ENCODE measurements at places on chromosomes 13 and 19.

GRCh38 chr13:59337070-59337469 lies 826.7 kb downstream of the DIAPH3 start:
- DNase-seq, result no peak

GRCh38 chr19:3175781-3176714 lies 2.5 kb upstream of the S1PR4 start:
- DNase-seq, result no peak

GRCh38 chr19:7926727-7927604 lies 1.0 kb upstream of the CTXN1 start:
- DNase-seq, result no peak

DNA sequence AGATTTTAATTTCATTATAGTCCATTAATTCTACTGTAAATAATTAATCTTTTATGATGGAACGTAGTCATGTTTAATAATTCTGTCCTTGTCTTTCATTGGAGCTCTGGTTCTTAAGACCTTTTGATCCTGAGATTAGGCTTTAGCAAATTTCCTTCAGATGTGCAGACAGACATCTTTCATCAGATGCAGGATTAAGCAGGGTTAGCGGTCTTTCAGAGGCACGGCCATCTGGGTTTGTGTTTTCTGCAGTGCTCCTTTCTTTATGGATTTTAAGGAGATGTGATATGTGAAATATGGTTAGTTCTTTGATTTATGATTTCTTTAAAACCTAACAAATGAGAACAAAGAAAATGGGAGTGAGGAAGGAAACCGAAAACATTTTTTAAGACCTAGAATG lies 643.9 kb upstream of the SGCG start:
- no peak for DNase-seq

DNA sequence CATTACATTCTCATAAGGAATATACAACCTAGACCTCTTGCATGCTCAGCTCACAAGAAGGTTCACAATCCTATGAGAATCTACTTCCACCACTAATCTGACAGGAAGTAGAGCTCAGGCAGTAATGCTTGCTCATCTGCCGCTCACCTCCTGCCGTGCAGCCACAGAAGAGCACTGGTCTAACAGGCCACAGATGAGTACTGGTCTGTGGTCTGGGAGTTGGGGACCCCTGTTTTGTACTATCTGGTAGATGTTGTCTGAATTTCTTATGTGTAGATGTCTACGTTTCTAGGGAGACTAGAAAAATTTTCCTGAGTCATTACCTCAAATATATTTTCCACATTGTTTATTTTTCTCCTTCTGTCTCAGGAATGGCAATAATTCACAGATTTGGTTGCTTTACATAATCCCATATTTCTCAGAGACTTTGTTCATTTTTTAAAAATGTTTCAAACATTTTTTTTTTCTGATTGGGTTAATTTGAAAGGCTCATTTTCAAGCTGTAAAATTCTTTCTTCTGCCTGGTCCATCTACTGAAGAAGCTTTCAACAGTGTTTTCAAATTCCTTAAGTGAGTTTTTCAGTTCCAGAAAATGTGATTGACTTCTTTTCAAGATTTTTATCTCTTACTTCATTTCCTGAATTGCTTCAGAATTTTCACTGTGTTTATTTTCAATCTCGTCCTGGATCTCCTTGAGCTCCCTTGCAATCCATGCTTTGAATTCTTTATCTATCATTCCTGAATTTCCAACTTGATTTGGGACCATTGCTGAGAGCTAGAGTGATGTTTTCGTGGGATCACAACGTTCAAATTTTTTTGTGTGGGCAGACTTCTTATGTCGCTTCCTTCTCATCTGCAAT lies 1322.2 kb downstream of the PCDH9 start:
- DNase-seq, result no peak

DNA sequence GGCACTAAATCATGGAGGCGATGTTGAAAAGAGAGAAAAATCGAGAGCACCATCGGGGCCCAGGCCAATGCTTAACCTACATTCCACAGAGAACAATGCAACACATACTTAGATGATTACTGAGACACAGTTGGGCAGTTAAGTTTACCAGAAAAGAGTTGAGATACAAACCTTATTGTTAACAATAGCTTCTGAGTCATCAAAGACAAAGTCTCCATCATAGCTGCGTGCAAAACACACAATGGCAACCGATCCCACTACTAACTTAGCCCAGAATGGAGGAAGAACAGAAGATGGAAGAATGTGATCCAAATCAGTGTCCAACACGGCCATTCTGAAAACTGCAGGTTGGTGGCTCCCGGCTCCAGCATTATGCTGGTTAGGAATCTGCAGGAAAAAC lies 6.2 kb downstream of the TMTC4 start:
- no peak for DNase-seq

DNA sequence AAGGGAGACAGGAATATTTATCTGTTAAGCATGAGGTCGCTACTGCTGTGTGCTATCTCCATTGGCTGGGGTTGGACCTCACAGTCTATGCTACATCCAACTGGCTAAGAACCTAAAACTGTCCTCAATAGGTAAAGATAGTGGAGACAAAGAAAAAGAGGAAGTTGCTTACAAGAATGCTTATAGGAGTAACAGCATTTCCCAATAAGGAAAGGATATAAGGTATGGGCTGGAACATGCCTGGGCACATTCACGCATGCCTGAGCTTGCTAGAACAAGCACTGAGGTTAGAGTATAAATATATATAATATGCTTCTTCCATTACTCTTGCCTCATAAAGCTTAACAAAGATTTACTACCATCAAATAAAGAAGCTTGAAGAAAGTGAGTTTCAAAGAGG lies 47.9 kb upstream of the CEACAM21 start:
- no peak for DNase-seq

GRCh38 chr13:113860665-113861432 lies 3.0 kb downstream of the GAS6 start:
- peak; percentile 49 for DNase-seq

GRCh38 chr13:25037057-25037813 lies 58.7 kb upstream of the PABPC3 start:
- DNase-seq, result peak; percentile 71

GRCh38 chr13:77565635-77566034 lies 30.1 kb downstream of the SCEL start:
- DNase-seq, result peak; percentile 32

GRCh38 chr19:29526730-29527499 lies 1.1 kb downstream of the VSTM2B start:
- peak; percentile 37 for DNase-seq

DNA sequence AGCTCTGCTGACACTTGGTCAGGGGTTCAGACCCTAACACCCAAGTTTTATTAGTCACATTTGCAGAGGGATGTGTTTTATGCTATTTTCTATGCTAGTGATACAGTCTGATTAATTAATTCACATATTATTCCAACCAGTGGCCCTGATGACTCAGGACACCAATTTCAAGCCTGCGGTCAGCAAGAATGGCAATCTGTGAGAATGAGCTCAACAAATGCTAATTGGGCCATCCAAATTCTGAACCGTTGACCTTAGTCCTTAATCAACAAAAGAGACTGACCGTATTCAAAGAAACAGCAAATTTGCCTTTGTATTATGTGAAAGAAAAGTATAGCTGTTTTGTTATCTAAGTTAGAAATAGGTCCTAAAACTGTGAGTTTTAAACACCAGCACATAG lies 9.6 kb upstream of the KL start:
- DNase-seq, result no peak

GRCh38 chr13:77853703-77854102 lies 64.9 kb downstream of the EDNRB start:
- no peak for DNase-seq

DNA sequence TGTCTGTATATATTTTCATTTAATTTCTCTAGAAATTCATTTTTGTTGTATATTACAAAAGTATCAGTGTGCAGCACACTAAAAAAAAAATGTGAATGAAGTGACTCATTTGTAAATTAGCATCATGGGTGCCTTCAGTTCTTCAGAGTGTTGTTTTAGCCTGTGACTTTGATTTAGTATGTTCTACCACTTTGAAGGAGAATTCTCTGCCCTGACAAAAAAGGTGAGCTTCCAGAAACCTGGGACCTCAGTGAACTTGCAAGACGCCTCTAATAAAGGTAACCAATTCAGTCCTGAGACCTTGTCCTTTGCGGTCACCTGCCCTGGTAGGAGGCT lies 2.4 kb downstream of the METTL21C start:
- DNase-seq, result no peak

GRCh38 chr13:46598140-46598819 lies 45.3 kb downstream of the LRCH1 start:
- DNase-seq, result no peak

DNA sequence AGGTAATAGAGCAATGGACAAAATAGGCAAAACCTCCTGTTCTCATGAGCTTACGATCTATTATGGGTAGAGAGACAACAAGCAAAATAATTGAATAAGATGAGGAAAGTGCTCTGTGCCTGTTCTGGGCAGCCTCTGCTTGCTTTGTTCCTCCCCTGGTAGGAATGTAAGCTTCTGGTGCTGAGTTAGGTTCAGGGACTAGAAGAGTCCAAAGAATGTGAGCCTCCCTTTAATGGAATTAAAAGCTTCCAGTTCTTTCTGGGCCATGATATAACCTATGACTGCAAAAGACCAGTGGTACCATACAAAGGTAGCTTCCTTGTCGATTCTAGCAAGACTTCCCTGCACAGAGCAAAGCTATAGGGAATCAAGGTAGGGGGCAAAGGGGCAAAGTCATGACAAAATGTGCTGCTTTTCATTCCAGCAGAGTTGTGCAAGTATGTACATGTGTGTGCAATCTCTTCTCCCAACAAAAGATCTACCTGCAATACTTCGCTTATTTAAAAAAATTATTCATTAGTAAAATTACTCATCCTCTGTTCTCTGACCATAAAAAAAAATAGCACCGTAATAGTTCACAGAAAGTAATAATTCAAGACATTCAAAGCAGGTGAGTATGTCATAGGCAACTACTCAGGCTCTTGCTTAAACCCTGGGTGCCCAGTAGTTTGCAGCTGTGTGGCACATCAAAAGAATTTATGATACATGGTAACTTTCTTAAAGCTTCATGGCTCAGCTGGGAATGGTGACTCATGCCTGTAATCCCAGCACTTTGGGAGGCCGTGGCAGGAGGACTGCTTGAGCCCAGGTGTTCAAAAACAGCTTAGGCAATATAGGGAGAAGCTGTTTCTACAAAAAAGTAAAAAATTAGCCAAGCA lies 21.4 kb downstream of the ACOD1 start:
- DNase-seq, result peak; percentile 15

DNA sequence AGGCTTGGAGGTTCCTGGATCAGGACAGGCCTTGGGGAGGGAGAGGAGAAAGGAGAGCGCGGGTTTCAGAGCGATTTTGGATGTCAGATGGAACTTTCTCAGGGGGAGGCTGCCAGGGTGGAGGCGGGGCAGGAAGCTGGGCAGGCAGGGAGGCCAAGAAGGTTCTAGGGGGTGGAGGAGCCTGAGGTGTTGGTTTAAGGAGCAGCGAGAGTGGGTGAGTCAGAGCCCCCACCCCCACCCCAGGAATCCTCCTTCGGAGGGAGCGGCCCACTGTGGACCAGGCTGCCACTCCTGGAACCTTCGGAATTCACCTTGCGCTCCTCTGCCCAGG lies 15.9 kb upstream of the NOP53 start:
- DNase-seq, result peak; percentile 83

GRCh38 chr19:5682107-5682482 lies 1.3 kb downstream of the HSD11B1L start:
- no peak for DNase-seq

GRCh38 chr13:63351081-63351480 lies 1935.4 kb upstream of the PCDH20 start:
- no peak for DNase-seq

GRCh38 chr13:100525453-100526317 lies 62.9 kb downstream of the GGACT start:
- DNase-seq, result no peak

- peak; percentile 6 for DNase-seq
These were observed 4.3 kb upstream of the USF2 start for GRCh38 chr19:35264268-35265125.

GRCh38 chr13:99282264-99283231 lies 24.4 kb upstream of the GPR18 start:
- DNase-seq, result peak; percentile 36

GRCh38 chr19:36257520-36257876 lies 42.6 kb downstream of the ZNF146 start:
- peak; percentile 28 for DNase-seq

DNA sequence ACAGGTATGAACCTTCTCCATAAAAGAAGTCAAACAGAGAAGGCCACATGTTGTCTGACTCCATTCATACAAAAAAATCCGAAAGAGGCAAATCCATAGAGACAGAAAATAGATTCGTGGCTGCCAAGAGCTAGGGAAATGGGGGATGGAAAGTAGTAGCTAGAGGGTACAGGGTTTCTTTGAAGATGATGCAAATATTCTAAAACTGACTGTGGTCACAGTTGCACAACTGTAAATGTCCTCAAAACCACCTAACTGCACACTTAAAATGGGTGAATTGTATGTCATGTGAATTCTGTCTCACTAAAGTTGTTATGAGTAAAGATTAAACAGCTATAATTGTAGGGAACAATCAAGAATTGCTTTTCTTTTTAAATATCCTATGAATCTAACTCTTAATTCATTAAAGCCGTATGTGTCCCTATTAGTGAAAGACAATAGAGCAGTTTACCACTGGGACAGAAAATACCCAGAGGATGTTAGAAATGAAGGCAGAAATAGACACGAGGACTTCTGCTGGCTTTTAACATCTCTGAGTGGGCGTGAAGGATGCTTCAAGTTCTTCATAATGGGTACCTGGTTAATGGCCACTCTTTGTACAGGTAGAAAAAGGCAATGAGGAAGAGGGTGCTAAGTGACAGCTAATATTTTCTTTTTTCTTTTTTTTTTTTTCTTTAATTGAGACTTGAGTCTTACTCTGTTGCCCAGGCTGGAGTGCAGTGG lies 21.2 kb downstream of the INSR start:
- peak; percentile 57 for DNase-seq

GRCh38 chr19:11721681-11722080 lies 17.1 kb downstream of the ZNF823 start:
- DNase-seq, result no peak

DNA sequence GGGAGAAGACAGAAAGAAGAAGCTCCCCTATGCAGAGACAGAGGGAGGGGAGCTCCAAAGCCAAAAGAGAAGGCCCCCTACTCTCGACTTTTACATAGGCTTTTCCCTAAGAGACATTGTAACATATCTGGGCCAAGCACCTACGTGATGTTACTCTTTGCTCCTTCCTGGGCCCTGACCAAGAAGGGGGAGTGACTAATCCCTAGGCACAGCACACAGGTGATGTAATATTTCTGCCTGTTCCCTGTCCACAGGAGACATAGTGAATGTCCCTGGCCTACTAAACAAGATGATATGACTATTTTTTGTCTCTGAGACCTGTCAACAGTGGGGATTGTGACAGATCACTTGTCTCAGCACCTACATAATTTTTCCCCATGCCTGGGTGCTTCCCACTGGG lies 15.9 kb upstream of the ZNF254 start:
- no peak for DNase-seq

DNA sequence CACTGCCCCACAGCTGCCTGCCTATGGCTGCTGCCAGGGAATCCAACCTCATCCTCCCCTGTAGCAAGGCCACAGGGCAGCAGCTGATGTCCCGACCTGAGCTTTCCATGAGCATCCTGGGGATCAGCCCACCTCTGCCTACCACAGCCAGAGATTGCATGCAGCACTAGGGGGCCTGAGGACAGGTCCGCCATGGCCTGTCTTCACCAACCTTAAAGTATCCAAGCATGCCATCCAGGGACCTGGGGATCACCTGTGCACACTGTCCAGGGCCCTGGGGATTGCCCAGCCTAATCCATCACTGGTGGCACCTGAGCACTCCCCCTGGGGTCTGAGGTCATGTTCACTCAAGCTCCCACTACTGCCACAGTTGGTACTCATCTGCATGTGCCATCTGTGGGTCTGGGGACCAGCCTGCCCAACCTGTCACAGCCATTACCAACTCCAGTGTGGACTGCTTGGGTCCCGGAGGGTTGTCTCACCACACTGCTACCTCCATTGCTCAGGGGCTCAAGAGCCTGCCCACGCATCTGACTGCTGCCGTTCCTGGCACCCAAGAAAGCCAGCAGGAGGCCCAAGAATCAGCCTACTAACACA lies 53.0 kb downstream of the KCTD15 start:
- no peak for DNase-seq

Data from GM03348 (cell line).